T-helper 2 cell (primary cell): ENCODE measurements at places on chromosomes 12 and 14.

GRCh38 chr12:48000878-48001504 is 3.3 kb downstream of the COL2A1 start:
- no peak for DNase-seq

DNA sequence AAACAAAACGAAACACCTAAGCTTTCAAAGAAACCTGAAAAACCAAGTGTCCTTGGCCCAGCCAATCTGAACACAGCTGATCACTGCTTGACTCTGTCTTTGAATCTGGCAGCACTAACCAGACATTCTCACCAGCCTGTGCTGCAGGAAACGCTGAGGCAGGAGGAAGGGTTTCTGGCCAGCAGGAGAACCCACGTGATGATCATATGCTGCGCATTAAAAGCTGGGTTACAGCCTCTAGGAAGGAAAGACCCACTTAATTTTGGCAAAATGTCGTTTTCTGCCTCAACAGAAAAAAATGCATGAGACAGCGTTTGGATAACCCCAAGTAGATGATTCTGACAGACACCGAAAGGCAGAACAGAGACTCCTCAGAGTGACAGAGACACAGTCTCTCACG is 9.8 kb downstream of the APPL2 start:
- peak; percentile 64 for DNase-seq

GRCh38 chr12:47949441-47950341 is 13.7 kb upstream of the TMEM106C start:
- DNase-seq, result peak; percentile 15

GRCh38 chr14:39395555-39396254 is 36.5 kb downstream of the FBXO33 start:
- no peak for DNase-seq

DNA sequence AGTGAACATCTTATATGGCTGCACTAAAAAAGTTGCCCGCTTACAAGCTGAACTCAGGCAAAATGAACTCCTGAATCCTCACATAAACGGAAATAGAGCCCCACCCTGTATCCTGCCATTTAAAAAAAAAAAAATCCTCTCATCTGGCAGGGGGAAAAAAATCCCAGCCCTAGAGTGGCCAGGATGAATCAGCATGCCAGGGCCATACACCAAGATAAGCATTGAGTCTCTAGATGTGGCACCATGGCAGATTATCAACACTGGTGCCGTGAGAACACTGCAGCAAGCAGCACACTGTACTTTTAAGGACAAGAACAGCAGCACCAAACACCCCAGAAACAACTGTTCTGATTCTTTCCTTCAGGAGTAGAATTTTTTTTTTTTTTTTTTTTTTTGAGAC is 65.5 kb downstream of the RASSF3 start:
- no peak for DNase-seq

GRCh38 chr12:32049956-32050355 is 56.7 kb upstream of the BICD1 start:
- no peak for DNase-seq

DNA sequence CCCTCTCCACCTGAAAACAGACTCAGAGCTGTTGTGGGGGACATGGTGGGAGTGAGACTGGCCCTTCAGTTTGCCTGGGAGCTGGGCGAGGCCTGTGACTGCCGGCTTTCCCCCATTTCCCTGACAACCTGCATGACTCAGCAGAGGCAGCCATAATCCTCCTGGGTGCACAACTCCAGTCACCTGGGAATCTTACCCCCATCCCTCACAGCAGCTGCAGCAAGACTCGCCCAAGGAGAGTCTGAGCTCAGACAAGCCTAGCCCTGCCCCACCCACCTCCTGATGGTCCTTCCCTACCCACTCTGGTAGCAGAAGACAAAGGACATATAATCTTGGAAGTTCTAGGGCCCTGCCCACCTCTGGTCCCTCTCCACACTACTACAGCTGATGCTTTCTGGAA is 207.3 kb upstream of the ARID2 start:
- no peak for DNase-seq

- no peak for DNase-seq
Observed at GRCh38 chr14:104820669-104821228, 19.8 kb downstream of the ZBTB42 start.

DNA sequence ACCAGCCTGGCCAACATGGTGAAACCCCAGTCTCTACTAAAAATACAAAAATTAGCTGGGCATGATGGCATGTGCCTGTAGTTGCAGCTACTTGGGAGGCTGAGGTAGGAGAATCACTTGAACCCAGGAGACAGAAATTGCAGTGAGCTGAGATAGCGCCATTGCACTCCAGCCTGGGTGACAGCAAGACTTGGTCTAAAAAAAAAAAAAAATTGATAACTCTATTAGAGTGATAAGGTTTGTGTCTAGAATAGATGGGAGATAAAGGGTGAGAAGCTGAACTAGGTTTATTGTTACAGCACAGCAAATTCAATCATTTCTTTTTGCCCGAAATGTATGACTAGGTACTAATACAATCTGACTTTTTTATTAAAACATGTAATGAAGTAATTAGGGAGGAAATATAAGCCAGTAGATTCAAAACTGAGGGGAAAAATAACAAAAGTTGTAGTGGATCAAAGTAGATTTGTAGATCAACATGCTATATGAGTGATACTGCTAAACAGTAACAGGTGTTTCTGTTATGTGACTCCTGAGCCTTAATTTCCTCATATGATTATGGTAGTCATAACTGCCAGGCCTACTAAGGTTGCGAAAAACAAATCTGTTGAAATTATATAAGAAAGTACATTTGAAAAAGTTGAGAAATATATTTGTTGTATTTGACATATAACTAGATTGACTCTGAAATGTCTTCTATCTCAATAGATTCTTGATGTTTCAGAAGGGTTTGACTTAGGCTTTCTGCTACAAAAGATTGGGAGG is 83.6 kb downstream of the WNK1 start:
- DNase-seq, result no peak

- no peak for DNase-seq
Observed at GRCh38 chr12:83801972-83802371, 1110.6 kb downstream of the SLC6A15 start.

DNA sequence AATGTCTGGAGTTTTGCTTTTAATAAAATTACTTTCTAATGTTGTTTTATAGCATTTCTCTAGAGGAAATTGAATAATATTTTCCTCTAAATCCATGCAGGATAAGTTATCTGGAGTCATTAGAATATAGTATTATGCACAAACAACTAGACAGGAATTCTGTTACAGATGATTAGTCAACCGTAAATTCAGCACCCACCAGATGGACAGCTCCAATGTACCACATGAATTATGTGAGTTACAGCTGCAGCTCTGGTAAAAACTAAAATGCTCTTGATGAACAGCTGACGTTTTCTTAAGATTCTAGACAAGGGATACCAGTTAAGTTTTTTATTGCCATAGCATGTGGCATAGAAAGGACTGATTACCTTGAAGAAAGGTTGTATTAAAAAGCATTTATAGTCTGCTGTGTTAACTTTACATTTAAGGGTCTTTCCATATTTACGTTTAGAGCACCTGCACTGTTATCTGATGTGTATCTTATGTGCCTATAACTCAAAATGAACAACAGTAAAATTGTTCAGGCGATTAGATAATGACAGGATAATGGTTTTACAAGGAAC is 321.4 kb upstream of the LRFN5 start:
- DNase-seq, result peak; percentile 8

GRCh38 chr12:82994117-82994516 is 307.4 kb downstream of the TMTC2 start:
- DNase-seq, result no peak

GRCh38 chr12:53480491-53481442 is 18.5 kb downstream of the MAP3K12 start:
- DNase-seq, result no peak

GRCh38 chr14:67529947-67530935 is 2.8 kb upstream of the PLEKHH1 start:
- no peak for DNase-seq

GRCh38 chr12:92452763-92453162 is 250.0 kb upstream of the PLEKHG7 start:
- DNase-seq, result no peak

DNA sequence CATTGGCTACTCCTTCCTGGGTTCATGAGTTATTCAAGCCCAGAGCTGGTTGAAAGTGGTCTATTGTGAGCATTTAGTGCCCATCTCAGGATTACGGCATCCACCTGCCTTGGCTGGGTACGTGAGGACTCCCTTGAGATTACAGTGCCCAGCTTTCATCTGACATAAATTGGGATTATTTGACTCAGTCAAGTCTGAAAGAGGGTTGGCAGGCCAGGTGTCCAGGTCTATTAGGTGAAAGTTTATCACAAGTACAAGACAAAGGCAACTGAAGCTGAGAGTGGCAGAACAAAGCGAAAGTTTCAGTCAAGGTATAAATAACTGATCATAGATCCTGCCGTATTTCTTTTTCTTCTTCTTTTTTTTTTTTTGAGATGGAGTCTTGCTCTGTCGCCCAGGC is 84.6 kb upstream of the ATF7IP start:
- DNase-seq, result no peak

GRCh38 chr14:68787092-68787992 is 5.5 kb downstream of the ZFP36L1 start:
- peak; percentile 41 for DNase-seq
